Stimulated activated effector memory CD8-positive, alpha-beta T cell treated with anti-CD3 and anti-CD28 coated beads, Interleukin-12 subunit alpha, Interleukin-12 subunit beta, amount 100 ng/mL, for 72 hours (primary cell): ENCODE measurements at places on chromosomes 12 and 14.
A peak's percentile ranks its signal among the peaks of the same experiment; 100 is the strongest.

GRCh38 chr14:67232066-67232465 is 9.2 kb upstream of the PALS1 start:
- no peak for DNase-seq

DNA sequence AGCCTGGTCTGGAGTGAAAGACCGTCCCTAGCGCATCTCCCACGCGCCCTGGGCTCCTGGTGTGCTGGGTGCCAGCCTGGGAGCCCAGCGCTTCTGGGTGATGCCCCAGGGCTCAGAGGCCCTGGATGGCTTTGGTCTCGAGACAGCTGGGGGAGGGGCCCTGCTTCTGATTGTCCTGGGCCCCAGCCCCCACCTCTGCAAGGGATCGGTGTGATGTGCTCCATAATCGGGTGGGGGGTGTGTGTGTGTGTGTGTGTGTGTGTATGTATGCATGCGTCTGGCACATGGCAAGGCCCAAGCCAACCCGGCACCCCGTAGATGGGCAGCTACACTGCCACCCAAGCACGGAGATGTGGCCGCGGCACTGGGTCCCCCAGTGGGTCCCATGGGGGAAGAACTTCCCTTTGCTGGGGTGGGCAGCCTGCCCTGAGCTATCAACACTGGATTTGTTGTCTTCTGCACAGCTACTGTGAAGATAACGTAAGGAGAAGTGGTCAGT is 3.1 kb downstream of the ZBTB42 start:
- no peak for DNase-seq

DNA sequence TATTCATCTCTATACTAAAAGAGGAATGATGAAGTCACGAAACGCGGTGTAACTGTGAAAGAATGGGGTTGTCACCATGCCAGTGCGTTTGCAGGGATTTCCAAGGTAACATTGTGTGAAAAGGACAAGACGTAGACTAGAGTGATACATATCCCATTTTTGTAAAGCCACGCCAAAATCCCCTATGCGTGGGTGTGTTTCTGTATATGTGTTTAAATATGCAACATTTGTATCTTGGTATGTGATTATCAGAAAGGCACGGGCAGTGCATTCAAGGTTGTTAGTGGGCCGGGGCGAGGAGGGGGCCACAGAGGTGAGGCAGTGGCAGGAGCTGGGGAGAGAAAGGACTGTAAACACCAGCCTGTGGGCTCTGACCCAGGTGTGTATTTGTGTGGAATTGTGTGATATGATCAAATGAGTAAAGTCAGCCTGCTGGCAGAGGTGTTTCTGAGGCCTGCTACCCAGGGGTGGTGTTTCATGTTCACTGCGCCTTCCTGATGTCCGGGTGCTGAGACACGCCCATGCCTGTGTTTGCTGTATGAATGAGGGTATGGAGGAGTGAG is 137.8 kb downstream of the ADGRD1 start:
- DNase-seq = peak; percentile 78

GRCh38 chr14:72629534-72629933 is 264.4 kb downstream of the DPF3 start:
- no peak for DNase-seq

DNA sequence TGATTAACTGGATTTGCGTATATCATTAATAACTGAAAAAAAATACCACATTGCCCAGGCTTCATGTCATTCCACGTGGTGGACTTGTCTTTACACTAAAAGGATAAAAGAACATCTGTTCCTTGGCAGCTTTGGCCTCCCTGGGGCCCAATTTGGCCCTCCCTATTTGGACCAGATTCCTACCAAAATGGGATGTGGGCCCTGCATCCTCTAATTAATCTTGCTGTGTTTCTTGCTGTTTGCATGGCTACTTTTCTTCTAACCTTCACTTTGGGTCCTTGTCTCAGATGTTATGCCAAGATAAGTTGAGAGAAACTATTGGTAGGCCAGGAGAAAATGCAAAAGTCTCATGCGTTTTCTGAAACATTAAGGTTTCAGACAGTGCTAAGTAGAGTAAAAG is 57.5 kb downstream of the PTHLH start:
- DNase-seq = no peak

DNA sequence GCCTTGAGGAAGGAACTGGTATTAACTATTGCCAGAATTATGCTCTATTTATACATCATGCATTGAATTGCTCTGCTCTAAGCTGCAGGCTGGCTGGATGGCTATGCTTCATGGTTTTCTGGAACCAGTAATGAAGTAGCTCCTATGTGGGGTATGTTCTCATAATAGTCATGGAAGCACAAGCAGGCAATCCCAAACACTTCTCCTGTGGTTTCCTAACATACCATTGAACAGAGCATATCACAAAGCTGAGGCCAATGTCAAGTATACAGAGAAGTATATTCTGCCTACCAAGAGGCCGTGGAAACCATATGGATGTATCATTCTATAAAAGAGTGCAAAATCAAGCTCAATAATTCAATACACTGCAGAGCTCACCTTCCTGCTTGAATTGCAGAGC is 1752.4 kb upstream of the FLRT2 start:
- DNase-seq = no peak
